Activated CD8-positive, alpha-beta memory T cell treated with anti-CD3 and anti-CD28 coated beads for 1 hour (primary cell): ENCODE measurements at places on chromosomes 5 and 9.

DNA sequence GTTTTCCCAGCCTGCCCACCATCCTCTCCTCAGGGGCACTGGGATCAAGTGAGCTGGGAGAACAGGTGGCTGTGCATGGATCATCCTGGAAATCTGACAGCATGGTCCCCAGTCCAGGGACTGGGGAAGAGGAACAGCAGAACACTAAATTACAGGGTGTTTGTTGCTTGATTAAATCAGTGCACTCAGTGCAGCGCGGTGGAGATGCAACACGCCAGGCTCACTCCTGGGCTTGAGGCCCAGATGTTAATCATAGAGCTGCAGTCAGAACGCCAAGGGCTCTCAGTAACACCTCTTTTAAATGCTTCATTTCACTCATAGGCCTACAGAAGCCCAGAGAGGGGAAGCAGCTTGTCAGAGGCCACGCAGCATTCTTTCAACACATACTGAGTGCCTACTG lies 14.2 kb upstream of the LARP1 start:
- no peak for DNase-seq

DNA sequence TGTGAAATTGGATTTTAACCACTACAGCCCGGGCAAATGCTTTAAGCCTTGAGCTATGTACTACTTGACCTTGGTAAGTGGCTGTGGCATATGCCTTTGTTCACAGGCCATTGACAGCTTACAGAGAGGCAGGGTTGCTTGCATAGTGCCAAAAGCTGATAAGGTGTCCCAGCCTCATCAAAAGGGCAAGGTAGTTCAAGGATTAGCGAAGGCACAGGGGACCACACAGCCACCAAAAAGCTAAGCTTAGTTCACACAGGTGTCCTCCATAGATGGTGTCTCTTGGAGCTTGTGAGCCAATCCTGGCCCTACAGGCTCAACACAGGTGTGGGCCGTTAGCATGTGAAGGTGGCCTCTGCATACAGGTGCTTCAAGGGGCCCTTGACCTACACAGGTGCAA lies 86.8 kb downstream of the ZNF622 start:
- DNase-seq = no peak

DNA sequence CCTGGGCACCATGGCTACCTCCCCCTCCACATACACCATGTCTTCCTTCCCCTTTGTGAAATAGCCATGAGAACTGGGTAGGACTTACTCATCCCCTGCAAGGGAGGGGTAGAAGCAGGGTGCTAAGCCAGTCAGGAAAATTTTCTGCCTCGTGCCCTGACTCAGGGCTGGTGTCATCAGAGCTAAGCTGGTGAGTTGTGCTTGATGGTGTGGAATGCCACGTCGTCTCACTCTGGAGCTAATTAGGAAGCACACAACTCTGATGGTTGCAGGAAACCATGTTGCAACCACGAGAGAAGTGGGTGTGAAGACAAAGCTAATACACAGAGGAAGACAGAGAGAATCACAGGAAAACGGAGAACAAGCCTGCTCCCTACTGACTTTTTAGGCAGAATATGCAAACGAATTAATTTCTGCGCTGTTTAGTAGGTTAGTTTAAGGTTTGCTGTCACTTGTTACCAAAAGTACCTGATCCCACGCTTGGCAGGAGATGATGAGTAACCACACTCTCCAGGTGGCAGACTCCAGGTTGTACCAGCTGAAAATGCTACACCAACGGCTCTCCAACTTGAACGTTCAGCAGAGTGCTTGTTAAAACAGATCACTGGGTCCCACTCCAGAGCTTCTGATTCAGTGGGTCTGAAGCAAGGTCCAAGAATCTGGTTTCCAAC lies 54.5 kb downstream of the STK10 start:
- no peak for DNase-seq

- DNase-seq = no peak
Measured at GRCh38 chr9:134875371-134875770, 5.2 kb upstream of the FCN2 start.

DNA sequence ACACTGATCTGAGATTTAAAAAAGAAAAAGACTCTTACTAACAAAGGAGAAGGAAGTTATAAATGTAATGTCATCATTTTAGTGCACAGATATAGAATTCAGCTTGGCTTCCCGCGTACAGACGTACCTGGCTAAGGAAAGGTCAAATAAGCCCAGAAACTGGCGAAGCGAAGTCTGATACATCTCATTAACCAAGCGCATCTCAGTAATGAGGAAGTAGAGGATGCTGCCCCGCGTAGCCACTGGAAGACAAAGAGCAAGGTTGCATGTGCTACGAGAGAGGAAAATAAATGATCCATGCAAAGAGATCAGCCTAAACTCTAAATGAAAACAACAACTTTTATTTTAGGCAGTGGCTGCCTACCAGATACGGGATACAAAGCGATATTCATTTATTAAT lies 208.8 kb downstream of the DNAH5 start:
- DNase-seq = no peak

DNA sequence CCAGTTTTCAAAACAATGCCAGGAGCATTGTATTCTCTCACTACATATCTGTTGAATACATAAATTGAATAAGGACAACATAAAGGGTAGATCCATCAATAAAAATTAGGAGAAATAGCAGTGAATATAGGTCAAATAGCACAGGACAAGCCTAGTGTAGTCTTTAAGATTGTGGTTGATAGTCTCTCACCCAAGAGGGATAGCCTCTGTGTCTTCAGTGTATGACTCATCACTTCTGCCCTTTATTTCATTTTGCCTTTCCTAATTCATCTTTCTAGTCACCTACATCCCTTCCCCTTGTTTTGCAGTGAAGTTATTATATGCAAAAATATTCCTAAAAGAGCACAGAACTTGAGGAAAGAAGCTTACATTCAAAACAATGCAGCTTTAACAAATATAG lies 335.0 kb upstream of the TUSC1 start:
- no peak for DNase-seq

DNA sequence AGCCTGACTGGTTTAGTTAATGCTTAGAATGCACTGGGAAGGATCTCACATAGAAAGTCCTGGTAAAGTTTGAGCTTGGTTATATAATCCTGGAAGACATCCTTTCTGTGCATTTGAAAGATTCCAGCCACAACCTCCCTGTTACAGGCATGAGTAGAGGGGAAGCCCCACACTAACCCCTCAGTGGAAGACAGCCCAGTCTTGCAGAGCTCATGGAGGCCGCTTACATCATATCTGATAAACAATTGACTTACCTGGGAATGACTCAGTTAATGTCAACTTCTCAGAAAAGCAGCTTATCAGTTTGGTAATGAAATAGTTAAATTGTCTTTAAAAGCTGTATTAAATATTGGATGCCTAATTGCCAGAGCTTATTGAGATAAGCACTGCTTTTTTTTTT lies 28.1 kb upstream of the PDE8B start:
- no peak for DNase-seq

DNA sequence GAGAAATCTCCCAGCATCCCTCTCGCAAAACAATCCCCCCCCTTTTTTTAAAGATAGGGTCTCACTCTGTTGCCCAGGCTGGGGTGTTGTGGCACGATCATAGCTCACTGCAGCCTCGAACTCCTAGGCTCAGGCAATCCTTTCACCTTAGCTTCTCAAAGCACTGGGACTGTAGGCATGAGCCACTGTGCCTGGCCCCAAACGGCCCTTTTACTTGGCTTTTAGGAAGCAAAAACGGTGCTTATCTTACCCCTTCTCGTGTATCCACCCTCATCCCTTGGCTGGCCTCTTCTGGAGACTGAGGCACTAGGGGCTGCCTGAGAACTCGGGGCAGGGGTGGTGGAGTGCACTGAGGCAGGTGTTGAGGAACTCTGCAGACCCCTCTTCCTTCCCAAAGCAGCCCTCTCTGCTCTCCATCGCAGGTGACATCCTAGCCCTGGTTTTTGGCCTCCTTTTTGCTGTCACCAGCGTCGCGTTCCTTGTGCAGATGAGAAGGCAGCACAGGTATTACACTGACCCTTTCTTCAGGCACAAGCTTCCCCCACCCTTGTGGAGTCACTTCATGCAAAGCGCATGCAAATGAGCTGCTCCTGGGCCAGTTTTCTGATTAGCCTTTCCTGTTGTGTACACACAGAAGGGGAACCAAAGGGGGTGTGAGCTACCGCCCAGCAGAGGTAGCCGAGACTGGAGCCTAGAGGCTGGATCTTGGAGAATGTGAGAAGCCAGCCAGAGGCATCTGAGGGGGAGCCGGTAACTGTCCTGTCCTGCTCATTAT lies 6.8 kb downstream of the CA9 start:
- no peak for DNase-seq

GRCh38 chr5:141942185-141942857 lies 15.7 kb downstream of the PCDH12 start:
- no peak for DNase-seq

DNA sequence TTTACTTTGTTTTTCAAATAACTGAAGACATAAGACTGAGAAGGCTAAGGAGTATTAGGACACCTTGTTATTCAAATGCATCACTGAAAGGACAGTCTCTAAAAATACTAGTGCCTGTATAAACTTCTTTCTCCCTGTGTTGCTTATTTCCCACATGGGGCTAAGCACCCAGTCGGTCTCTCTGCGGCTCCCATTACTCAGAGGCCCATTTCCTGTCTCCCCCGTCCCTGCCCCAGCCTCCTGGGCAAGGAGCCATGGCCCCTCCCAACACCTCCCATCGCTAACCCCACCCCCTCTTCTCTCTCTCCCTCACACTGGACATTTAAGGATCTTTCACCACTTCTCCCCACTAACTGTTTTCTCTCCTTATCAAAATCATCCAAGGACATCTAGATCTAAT lies 81.9 kb downstream of the EBF1 start:
- no peak for DNase-seq

DNA sequence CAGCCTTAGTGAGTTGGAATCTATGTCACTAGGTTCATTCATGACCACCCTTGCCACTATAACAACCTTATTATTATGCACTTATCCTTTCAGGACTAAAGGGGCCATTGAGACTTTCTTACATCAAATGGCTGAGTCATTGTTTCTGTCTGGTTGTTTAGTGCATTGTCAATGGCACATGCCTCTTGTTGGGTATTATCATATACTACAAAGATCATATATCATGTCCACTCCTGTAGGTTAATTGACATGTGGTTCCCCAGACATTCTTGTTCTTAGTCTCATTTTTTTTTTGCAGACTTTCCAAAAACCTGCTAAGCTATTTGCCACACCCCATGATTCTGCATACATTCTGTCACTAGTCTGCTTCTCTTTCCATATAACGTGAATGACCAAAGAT lies 66.7 kb upstream of the PRDM9 start:
- DNase-seq = no peak

DNA sequence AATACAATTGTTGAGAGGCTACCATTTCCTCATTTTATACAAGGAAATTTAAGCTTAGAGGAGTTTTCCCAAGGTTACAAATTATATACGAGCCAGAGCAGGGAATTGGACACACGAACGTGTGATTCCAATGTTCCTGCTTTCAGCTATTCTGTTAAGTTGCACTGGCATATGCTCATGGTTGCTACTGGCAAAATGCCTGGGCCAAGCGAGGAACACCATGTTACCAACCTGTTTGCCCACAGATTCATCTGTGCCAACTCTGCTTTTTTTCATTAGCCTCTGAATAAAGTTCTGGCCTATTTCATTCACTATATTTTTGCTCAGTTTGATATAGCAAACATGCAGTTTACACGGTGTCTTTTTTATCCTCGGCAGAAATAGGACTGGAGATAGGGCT lies 5.1 kb upstream of the C5orf46 start:
- no peak for DNase-seq

DNA sequence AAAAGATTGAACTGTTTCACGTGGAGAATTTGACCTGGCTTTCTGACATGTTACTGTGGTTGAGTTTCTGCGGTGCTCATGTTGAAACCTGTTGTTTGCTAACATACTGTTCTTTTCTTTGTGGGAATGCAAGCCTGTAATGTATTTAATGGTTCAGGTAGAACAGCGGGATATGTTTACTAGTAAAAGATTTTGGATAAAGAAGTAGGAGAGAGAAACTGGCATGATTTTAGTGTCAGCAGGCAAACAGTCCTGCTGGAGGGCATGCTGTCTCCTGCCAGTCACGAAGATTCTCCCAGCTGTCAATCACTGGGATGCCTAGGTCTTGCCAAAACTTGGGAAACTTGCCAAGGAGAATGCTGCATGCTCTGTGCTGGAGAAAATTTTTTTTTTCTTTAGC lies 263.5 kb downstream of the TAF11L14 start:
- no peak for DNase-seq

DNA sequence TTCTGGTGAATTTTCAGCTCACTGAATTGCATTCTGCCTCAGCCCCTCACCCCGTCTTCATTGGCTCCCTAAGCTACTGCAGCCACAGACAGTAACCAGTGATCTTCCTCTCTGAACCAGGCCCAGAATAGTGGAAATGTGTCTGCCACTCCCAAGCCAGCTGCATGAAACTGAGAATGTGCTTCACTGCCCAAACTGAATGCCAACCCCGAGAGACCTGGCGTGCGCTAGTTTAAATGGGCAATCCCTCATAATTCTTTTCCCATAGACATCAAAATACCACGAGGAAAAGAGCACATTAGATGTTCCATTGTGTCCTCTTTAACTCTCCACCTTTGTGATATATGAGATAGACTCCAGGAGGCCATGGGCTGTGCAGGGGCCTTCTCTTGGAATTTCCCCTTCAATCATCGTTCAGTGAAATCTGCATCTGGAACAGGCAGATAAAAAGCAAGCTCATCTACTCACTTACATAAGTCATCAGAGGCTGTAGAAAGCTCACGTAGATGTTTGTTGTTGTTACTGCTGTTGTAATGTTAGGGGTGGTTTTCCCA lies 320.2 kb downstream of the NFIB start:
- no peak for DNase-seq

GRCh38 chr9:7287986-7288385 lies 511.6 kb downstream of the DMAC1 start:
- DNase-seq = no peak

GRCh38 chr5:8316608-8317280 lies 447.8 kb downstream of the MTRR start:
- DNase-seq = no peak

GRCh38 chr5:147403651-147404640 lies 105.9 kb downstream of the DPYSL3 start:
- DNase-seq = no peak

- no peak for DNase-seq
Measured at GRCh38 chr5:175321927-175322532, 122.0 kb downstream of the DRD1 start.

DNA sequence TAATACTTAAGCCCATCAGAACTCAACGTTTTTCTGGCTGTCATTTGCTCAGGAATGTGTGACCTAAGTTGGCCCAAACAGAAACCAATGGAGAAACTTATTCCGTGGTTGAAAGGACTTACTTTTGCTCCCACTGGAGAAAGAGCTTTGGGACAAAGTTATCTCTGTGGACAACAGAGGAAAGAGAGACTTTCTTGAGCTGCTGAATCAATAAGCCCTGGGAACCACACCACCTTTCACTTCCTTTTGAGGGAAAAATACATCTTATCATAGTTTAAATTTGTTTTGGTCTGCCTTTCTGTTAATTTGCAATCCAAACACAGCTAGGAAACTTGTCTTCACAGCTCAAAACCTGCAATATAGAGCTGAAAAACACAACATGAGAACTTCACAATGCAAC lies 62.8 kb upstream of the VCAN start:
- no peak for DNase-seq

GRCh38 chr9:72203205-72203803 lies 54.1 kb downstream of the GDA start:
- DNase-seq = no peak

- DNase-seq = peak; percentile 49
Measured at GRCh38 chr9:33458444-33458843, 11.1 kb upstream of the AQP3 start.

GRCh38 chr5:691817-692528 lies 1.2 kb downstream of the TPPP start:
- DNase-seq = no peak

- DNase-seq = no peak
Measured at GRCh38 chr9:660227-660626, 181.3 kb upstream of the DMRT1 start.
